Body of pancreas (tissue), 4 donors: ENCODE measurements at places on chromosomes 4 and X.

DNA sequence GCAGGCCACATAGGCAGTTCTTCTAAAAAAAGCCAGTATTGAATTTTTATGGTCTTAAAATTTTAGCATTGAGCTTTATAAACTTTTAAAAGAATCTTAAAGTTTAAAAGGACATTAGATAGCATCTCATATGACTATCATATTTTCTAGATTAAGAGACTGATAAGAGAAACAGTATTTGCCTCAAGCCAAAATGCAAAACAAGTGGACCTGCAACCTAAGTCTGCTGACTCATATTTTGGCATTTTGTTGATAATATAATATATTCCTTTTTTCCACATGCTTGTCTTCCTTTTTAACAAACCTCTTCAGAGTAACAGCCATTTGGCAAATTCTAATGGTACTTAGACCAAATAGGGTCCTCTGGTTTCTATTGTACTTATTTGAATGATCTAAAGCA lies 328.5 kb upstream of the GALNTL6 start:
- DNase-seq, result no peak

GRCh38 chrX:154600759-154601374 lies 15.9 kb downstream of the CTAG1A start:
- no peak for DNase-seq

- no peak for DNase-seq
Measured at GRCh38 chr4:182369211-182369610, 126.0 kb downstream of the TENM3 start.

- DNase-seq, result no peak
Measured at GRCh38 chr4:9923195-9923812, 98.0 kb downstream of the SLC2A9 start.

GRCh38 chr4:25101836-25102235 lies 58.4 kb downstream of the SEPSECS start:
- no peak for DNase-seq

DNA sequence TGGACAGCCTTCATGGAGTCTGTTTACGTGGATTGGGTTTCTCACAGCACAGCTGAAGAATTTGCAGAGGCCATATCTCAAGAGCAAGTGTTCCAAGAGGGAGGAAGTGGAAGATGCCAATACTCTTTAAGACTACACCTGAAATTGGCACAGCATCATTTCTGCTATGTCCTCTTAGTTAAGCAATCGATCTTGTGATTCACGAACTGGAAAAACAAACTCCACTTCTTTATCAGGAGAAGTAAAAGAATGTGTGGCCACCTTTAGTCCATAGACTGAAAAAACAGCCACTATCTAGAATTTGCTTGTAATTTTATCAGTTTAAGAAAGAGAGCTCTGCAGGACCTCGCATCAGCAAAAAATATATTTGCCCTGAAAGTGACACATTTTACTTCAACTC lies 473.1 kb upstream of the ATOH1 start:
- no peak for DNase-seq

- DNase-seq, result no peak
Measured at GRCh38 chr4:52576326-52576725, 82.8 kb downstream of the USP46 start.

DNA sequence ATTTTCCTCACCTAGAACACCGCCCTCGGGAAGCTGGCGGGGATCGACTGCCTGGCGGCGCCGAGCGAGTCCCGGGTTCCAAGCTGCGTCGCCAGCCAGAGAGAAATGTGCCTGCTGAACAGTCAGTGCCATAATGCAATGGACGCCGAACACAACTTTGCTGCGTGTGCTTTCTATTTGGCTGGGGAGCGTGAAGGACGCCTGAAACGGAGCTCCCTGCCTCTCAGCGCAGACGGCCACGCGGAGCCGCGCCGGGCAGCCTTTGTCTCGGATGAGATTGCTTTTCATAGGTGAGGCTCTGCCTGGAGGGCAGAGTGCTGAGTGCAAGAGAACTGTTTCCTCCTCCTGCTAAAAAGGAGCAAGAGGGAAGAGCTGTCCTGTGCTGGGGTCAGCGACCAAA lies 107.7 kb upstream of the BCOR start:
- DNase-seq, result no peak

DNA sequence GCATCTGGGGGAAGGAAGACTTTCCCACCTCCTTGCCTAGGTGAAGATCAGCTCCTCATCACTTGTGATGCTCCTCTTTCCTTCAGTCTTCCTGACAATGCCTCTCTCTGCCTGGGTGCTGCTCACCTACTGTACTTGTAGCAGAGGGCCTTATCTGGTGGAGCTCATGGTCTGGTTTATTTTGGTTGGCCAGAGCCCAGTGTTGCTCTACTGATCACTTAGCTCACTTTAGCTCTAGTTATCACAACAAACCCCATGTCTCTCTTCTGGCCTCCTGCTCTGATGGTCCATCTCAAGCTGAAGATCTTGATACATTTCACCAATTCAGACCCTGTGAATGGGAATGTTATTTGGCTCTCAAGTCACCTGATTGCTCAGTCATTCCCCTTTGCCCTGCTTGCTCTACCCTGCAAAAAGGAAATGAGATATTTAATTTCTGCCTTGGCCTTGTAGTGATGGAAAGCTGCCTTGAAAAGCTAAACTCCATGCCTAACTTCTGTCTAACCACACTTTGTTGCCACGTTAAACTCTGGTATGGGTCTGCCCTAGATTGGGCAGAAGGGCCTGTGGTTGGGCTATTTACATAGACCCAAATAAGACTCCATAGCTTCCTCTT lies 30.3 kb upstream of the ADH1C start:
- DNase-seq, result no peak

- no peak for DNase-seq
Measured at GRCh38 chrX:154403192-154403591, 5.0 kb downstream of the RPL10 start.

GRCh38 chrX:47231167-47231566 lies 1.6 kb upstream of the USP11 start:
- DNase-seq, result no peak

DNA sequence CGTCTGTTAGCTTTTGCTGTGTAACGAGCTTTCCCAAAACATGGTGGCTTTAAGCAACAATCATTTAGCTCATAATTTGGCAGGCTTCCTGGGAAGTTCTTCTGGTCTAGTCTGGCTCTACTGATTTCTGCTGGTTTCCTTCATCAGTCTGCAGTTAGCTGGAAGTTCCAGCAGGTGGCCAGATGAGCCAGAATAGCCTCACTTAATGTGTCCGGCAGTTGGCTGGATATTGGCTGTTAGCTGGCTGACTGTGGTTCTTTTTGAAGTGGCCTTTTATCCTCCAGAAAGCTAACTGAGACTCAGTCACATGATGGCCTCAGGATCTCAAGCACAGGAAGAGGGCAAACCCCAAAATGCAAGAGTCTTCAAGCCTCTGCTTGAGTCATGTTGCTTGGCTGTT lies 34.9 kb downstream of the FTHL17 start:
- DNase-seq, result peak; percentile 46

DNA sequence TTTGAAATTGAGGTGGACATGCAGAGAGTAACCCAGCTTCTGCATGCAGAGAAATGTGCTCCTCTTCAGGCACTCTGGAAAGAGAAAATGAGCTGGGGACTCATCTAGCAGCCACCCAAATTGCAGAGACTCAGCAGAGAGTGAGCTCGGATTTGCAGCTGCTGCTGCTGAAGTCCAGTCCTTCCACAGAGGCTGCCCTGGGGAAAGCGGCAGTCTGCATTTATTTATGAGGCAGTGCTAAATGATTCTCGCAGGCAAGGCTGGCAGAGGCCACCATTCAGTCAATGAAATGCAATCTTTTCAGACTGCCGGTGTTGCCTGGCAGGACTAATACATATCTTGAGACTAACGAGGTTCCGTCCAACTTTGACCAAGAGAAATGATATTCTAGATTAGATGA lies 404.8 kb downstream of the NLGN4X start:
- no peak for DNase-seq

DNA sequence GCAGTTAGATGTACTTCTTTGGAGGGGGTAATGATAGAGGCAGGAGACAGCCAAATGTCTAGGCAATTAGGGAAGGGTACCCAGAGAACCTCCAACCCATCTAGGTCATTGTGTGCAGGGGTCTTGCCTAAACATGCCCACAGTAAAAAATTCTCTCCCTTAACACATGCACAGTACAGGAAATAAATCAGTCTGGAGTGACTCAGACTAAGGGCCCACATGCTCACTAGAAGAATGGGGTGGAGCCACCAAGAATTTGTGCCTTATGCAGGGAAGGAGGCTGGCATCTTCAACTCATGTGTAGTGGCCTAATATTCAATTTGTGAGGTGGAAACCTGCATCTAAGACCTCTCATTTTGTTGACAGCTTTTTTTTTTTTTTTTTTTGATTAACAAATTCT lies 945.3 kb upstream of the GRIA3 start:
- no peak for DNase-seq

- no peak for DNase-seq
Measured at GRCh38 chrX:120462370-120462769, 6.7 kb downstream of the LAMP2 start.

- DNase-seq, result no peak
Measured at GRCh38 chrX:54928876-54929275, 8.3 kb downstream of the TRO start.
